ENCODE measurements at places on chromosomes 1 and 21.

DNA sequence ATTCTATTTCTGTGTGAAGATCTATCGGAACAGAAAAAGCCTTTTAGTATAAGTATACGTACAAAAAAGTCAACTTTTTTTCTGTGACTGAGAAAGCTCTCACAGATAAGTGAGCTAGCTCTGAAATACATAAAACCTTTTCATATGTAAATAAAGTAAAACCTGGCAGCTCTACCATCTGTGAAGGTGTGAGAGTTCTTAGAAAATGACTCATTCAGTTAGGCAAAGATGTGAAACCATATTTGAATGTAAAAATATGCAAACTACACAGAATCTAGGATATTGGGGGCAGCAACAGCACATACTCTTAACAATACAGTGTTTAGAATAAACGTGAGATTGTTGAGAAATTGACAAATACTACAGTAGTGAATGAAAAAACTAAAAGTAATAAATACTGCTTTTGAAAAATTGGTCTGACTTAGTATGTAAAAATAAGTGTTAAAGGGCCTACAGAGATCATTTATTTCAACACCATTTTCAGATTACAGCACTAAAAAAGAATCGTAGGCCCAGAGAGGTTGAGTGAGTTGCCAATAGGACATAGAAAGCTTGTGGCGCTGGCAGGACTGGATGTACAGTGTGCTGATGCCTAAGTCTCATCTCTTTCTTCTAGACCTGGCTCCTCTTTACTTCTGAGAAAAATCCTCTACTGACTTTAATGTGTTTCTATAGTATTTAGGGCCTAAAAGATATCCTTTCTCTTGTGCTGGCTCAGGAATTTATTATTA, 19.8 kb downstream of the ATP6V1G3 start:
- DNase-seq = no peak

DNA sequence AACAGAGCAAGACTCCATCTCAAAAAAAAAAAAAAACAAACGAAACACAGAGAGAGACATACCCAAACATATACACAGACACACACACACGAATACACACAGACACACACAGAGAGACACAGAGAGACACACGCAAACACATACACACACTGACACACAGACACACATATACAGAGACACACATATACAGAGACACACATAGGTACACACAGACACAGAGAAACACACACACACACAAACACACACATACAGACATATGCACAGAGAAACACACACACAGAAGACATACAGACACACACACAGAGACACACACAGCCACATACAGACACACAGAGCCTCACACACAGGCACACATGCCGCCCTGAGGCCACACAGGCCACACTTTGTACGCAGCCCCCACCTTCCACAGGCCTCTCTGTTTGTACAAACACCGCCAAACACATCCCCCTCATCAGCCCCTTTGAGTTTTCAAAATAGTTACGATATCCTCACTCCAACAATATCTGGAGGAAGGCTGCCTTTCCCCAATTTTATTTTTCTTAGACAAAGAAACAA, 57.5 kb upstream of the ABCG1 start:
- no peak for DNase-seq

- DNase-seq = no peak
Observed at GRCh38 chr21:27023186-27023585, 56.3 kb upstream of the ADAMTS5 start.

- no peak for DNase-seq
Observed at GRCh38 chr1:186708694-186709097, 28.5 kb upstream of the PTGS2 start.

- DNase-seq = no peak
Observed at GRCh38 chr21:36377391-36377842, 7.8 kb upstream of the CHAF1B start.

GRCh38 chr1:229156872-229157271, 114.0 kb upstream of the RAB4A start:
- no peak for DNase-seq

GRCh38 chr1:219566951-219567947, 45.7 kb downstream of the ZC3H11B start:
- no peak for DNase-seq

DNA sequence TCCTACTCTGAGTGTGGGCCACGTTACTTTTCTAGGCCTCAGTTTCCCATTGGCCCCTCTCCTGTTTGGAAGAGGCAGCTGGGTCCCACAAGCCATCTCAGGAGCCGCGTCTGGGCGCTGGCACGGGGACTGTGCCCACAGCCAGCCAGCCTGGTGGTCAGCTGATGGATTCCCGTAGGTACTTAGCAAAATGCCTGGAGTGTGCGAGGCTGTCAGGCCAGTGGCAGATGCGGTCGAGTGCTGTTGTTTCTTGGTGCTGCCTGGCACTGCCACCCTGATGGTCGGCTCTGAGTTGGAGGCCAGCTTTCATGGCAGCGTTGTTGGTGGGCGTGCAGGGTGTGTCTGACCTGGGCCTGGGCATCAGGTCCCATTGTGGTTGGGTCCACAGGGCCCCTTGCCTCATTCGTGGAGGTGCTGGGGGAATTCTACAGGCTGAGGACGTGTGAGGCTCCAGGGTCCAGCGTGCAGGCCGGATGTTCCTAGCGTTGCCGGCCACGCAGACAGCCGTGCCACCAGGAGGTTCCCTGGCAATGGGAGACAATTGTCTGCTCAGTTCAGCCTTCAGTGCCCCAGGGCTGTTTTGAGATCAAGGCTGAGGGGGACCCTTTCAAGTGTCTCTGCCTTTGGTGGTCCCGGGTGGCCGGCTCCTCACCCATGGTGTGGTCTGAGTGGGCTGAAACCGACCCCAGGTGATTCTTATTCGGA, 20.9 kb downstream of the SKI start:
- DNase-seq = no peak

DNA sequence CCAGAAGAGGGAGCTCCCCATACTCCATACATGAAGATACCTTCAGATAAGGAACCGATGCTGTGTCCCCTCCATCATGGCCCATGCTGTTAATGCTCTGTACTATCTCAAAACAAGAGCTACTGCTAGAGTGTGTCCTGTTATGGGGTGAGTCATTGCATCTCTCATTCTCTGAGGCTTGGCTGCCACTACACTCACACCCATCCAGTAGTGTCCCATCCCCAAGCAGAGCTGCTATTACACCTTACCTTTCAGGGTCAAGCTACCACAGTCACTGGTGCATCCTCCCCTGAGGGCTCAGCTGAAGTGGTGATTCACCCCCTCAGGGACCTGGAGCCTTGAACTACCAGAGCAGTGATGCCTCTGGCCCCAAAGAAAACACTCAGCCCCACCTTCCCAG, 198.5 kb downstream of the PLA2G4A start:
- no peak for DNase-seq

GRCh38 chr1:220407191-220407590, 120.7 kb upstream of the MARK1 start:
- no peak for DNase-seq

- DNase-seq = no peak
Observed at GRCh38 chr1:11982010-11982392, 1.8 kb downstream of the MFN2 start.

DNA sequence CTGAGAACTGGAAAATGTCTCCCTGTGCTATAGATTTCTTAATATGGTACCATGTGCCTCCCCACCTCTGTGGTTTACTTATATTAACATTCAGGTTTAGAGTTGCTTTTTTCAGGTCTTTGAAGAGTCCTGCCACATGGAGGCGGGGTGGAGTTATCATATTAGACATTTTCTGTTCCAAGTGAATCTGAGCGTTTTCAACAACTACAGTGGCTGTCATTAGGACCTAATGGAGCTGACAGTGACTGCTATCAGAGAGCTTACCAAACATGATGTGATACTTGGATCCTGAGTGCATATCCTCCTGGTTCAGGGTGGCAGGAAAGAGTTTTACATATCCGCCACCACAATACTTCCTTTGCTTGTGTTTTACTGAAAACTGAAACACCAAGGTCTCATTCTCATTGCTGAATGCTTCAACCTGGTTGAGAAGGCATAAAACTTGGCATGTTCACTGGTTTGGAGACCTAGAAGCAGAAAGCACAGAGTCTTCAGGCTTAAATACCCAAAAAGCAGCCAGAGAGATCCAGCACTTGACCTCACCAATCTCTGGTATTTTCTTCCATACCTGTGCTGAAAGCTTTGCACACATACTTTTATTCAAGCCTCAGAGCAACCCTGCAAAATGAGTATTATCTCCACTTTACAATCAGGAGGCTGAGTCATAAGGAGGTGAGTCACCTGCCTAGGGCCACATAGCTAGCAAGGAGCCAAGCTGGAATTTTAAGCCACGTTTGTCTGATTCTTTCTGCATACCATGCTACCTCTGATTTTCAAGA, 47.4 kb upstream of the OSBPL9 start:
- DNase-seq = no peak

DNA sequence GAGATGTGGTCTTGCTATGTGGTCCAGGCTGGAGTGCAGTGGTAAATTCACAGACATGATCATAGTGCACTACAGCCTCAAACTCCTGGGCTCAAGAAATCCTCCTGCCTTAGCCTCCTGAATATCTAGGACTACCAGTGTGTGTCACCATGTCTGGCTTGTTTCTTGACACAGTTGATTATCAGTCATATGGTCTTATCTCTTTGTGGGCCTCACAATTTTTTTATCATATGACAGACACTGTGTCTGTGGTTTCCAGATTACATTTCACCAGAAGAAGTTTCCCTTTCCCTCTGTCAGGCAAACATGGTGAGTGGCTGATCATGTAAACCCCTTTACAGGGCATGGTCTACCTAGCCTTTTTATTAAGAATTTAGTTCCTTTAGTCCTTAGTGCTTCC, 96.1 kb downstream of the HFM1 start:
- DNase-seq = no peak

DNA sequence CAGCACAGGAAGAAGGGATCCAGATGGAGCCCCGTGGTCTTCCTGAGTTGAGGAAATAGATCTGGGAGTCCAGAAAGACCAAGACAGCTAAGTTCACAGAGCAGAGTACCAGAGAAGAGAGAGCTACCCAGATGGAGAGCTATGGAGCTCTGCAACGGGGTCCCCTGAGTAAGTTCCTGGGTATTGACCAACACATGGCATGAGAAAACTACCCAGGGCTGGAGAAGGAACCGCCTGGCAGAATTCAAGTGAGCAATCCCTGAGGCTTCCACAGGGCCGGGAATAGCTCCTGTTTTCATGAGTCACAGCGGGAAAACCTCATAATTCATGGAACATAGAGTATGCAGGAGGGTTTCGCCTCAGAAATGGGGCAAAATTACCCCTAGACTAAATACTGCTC, 19.7 kb downstream of the STPG1 start:
- no peak for DNase-seq

- DNase-seq = no peak
Observed at GRCh38 chr1:7493711-7494454, 277.2 kb upstream of the VAMP3 start.

- no peak for DNase-seq
Observed at GRCh38 chr1:110112656-110113055, 413 bp downstream of the UBL4B start.
